ENCODE measurements at places on chromosomes 7 and 10. TPM values are rescaled to one million over a fixed set of nuclear protein-coding genes. Genes with fewer than 3 reads are reported as not detected.
A peak's percentile ranks its signal among the peaks of the same experiment; 100 is the strongest.

The ARHGAP22 gene
- 50.3 TPM for total RNA-seq

DNA sequence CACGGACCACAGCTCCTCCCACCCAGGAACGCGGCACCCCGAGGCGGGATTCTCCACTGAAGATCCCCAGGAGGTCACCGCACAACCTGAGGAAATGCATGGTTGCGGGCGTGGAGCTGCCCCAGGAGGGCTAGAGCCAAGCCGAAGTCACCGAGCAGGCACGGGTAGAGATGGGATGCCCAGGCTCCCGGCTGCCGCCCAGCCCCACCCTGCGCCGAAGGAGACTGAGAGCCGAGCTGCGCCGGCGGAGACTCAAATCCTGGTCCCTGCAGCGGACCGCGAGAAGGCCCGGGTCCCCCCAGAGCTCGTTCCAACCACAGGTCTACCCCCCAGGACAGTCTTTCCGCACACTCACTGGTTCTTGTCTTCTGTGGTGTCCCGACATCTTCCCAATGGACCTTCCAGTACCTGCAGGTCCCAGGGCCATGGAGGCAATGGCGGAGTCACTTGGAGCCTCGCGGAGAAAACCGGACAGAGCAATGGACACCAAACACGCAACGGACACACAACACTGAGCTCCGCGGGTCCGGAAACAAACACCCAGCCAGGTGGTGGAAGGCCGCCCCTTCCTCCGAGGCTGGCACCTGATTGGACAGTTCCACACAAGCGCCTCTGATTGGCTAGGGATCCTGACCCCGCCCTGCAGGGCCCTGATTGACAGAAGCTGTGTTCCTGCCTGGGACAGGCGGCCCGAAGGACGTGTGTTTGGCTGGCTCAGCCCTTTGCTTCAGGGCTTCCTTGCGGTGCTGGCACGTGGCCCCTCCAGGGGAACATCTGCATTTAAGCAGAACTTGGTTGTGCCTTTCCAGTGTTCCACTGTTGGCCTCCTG lies 331.9 kb upstream of the NUPR2 start:
- H3K27ac ChIP-seq, result no peak overlapping the region
- H3K27me3 ChIP-seq, result no peaks in the 10 kb centered on the region
- H3K4me3 ChIP-seq, result no peak overlapping the region
- H3K36me3 ChIP-seq, result no peaks in the 10 kb centered on the region
- no peaks in the 10 kb centered on the region for H3K4me1 ChIP-seq
- DNase-seq, result no peak

DNA sequence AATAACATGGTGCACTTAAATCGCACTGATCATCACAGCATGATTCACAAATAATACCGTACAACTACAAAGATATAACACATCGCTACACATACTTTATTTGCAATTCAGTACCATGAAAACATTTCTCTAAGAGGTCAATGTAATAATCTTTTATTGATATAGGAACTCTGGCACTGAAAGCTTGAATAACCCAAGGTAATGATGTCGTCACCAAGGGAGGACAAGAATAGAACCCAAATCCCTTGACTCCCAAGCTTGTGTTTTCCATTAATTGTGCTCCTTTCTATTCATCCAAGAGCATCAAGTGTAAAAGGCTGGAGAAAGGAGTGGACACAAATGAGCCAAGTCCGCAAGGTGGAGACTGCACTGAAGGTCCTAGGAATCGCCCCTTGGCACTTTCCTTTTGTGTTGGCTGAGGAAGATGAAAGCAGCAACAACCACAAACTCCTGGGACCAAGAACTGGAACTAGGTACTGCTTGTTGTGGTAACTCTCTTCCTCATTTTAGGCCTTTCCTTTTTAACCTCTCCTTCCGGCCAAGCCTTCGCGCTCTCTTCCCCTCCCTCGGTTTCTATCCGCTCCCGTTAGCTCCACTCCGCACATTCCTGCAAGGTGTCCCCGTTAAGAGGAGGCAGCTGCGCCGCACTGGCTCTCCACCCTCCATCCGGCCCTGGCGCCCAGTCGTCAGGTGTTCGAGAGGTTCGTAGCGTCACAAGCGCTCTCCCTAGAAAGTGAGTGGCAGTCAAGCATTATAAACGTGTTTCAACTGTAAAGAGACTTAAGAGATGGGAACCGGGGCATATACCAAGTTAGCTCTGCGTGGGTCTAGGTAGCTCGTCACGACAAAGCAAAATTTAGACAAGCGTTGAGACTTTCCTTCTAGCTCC lies 1.0 kb upstream of the CBLL1 start:
- DNase-seq, result no peak
- H3K4me1 ChIP-seq, result peaks cover 38% of the 10 kb centered on the region
- no peaks in the 10 kb centered on the region for H3K27me3 ChIP-seq
- peak overlapping the region; percentile 96 for H3K27ac ChIP-seq

DNA sequence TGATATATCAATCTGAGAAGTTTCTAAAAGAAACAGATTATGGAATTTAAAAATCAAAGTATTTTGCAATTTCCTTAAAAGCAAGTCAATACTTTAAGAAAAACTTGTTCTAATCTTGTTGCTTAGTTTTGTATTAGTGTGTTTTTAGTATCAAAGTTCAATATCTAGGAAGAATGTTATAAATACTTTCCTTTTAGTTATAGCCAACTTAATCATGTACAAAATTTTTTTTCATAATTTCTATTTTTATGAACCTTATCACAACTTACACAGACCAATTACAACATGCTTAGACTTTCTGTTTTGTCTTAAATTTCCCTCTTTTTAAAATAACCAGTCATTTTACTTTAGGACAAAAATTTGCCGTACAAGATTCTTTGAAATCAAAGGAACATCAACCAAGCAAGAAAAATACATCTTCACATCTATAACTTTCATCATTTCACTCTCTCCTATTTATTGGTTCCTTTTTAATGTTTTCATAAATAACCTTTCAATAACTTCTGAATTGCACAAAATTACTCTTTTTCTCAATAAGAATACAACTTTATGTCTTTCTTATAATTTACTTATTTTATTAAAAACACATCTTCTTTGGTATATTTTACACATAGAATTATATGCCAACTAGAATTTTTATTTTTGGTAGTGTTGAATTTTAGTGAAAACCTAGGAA lies 308.2 kb upstream of the GLI3 start:
- no peaks in the 10 kb centered on the region for H3K36me3 ChIP-seq
- H3K27me3 ChIP-seq, result no peaks in the 10 kb centered on the region
- no peak overlapping the region for H3K4me3 ChIP-seq
- no peak overlapping the region for H3K27ac ChIP-seq

The FZD1 gene
- total RNA-seq, result 3.2 TPM

GRCh38 chr10:132263866-132264265 lies 43.9 kb downstream of the STK32C start:
- no peaks in the 10 kb centered on the region for H3K36me3 ChIP-seq
- no peak overlapping the region for H3K4me3 ChIP-seq
- no peaks in the 10 kb centered on the region for H3K4me1 ChIP-seq
- no peak overlapping the region for H3K27ac ChIP-seq
- DNase-seq, result no peak
- no peaks in the 10 kb centered on the region for H3K27me3 ChIP-seq

The IKZF1 gene
- 0.20 TPM for total RNA-seq

DNA sequence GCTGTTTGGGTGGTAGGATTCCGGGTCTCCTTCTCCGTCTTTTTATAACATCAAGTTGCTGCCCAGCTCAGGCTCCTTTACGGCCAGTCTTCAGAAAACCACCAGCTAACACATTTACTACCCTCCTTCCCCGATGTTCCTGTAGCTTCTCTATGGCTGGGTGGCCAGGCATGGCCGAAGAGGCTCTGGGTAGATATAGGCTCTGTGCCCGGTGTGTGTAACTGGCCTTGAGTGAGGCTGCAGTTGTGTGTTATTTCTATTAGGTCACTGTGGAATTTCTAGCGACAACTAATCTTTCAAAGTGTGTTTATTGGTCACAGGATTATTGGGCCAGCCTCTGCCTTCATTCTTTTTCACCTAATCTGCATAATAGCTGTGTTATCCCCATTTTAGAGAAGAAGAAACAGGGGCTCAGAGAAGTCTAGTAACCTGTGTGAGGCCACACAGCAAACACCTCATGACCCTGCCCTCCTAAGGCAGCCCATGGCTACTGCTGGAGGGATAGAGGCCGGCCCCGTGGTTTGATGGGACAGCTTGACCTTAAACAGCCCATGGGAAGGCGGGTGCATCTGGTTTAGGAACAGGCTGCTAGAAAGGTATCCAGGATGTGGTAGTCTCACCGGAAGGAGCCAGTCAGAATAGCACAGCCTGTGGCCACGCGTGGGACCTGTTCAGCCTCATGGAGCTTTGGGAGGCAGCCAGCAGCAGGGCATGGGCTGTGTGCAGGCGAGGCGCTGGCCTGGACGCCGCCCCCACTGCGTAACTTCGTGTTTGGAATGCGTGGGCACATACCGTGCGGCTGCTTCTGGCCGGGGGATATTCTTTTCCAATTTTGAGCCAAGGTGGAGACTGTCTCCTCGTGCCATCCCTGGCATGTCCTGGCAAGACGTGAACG lies 29.7 kb downstream of the HTRA1 start:
- no peak for DNase-seq
- no peak overlapping the region for H3K4me3 ChIP-seq
- H3K27ac ChIP-seq, result no peak overlapping the region
- peaks cover 4% of the 10 kb centered on the region for H3K36me3 ChIP-seq
- peaks cover 23% of the 10 kb centered on the region for H3K4me1 ChIP-seq

GRCh38 chr10:110793886-110794285 lies 77.8 kb upstream of the PDCD4 start:
- no peak for DNase-seq
- H3K36me3 ChIP-seq, result no peaks in the 10 kb centered on the region
- H3K27me3 ChIP-seq, result peaks cover 9% of the 10 kb centered on the region
- no peaks in the 10 kb centered on the region for H3K4me1 ChIP-seq
- H3K27ac ChIP-seq, result no peak overlapping the region

DNA sequence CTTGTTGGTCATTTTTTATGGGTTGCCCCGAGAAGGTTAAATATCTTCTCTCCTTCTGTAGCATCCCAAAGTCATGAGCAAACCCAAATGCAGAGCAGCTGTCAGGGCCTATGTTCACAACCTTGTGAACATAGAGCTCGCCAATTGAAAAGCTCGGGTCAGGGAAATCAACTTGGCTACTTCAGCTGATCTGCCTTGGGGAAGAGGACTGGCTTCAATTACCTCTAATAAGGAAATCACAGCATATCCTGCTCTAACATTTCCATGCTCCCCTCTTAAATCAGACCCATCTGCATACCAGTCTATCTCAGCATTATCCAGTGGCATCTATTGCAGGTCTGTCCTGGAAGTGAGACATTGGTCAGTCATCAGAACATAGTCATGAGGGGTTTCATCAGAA lies 105.6 kb downstream of the ANKRD26 start:
- no peaks in the 10 kb centered on the region for H3K27me3 ChIP-seq
- H3K27ac ChIP-seq, result no peak overlapping the region
- no peak overlapping the region for H3K4me3 ChIP-seq
- H3K36me3 ChIP-seq, result no peaks in the 10 kb centered on the region
- no peak for DNase-seq

The PRLHR gene
- not detected for total RNA-seq

GRCh38 chr10:119370972-119371703 lies 163.8 kb downstream of the GRK5 start:
- H3K4me3 ChIP-seq, result peak overlapping the region; percentile 11
- peaks cover 43% of the 10 kb centered on the region for H3K4me1 ChIP-seq
- H3K27me3 ChIP-seq, result no peaks in the 10 kb centered on the region
- no peaks in the 10 kb centered on the region for H3K36me3 ChIP-seq

The OR6B1 gene
- not detected for total RNA-seq

GRCh38 chr10:42950606-42951485 lies 126.0 kb upstream of the RET start:
- no peaks in the 10 kb centered on the region for H3K4me1 ChIP-seq
- H3K4me3 ChIP-seq, result no peak overlapping the region
- no peaks in the 10 kb centered on the region for H3K27me3 ChIP-seq
- no peaks in the 10 kb centered on the region for H3K36me3 ChIP-seq
- no peak overlapping the region for H3K27ac ChIP-seq
